ENCODE measurements at places on chromosomes 5 and 9.

DNA sequence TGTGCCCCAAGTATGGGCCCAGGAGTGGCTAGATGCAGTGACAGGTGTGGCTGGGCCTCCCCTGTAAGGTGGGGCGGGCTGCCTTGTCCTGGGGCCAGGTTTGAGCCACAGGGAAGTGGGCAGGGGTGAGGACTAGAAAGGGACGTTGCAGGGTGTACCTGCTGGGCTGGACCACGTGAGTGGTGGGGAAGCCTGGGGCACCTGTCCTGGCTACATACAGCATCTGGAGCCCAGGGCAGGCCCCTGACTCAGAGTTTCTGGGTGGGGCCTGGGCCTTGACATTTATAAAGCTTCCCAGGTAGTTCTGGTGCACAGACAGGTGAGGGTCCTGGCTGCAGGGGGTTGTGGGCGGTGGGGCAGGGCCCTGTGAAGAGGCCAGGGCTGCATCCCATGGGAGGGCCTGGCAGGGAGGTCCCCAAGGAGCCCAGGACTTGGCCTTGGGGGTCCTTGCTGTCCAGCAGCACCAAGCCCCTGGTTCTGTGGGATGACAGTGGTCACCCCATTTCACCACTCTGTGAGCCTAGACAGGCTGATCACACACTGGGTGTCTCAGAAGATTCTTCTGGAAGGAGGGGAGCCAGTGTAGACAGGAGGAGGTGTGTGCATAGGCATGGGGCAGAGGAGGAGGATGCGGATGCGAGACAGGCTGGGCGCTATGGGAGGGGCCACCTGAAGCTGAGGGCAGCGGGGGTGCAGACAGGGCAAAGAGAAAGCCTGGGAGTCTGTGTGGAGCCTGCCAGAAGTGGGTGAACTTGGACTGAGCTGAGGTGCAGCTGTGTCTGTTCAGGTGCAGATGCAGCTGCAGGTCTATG, 94.0 kb downstream of the PHF2 start:
- peak; percentile 27 for DNase-seq

DNA sequence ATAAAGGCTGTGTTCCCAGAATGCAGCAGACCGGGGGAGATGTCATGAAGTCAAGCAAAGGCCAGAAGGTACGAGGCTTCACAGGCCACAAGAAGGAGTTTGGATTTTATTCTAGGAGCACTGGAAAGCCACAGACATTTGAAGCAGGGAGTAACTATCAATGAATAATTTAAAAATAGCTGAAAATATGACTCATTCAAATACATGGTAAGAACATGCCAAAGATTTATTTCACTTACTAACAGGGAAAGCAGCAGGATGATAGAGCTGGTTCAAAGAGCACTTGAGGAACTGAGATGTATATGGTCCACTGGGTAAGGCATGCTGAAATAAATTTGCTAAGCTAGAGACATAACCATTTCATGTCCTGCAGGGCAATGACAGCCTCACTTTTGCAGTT, 53.2 kb downstream of the MSX2 start:
- DNase-seq = no peak

GRCh38 chr5:179765400-179765799, 28.4 kb upstream of the LTC4S start:
- peak; percentile 93 for DNase-seq

DNA sequence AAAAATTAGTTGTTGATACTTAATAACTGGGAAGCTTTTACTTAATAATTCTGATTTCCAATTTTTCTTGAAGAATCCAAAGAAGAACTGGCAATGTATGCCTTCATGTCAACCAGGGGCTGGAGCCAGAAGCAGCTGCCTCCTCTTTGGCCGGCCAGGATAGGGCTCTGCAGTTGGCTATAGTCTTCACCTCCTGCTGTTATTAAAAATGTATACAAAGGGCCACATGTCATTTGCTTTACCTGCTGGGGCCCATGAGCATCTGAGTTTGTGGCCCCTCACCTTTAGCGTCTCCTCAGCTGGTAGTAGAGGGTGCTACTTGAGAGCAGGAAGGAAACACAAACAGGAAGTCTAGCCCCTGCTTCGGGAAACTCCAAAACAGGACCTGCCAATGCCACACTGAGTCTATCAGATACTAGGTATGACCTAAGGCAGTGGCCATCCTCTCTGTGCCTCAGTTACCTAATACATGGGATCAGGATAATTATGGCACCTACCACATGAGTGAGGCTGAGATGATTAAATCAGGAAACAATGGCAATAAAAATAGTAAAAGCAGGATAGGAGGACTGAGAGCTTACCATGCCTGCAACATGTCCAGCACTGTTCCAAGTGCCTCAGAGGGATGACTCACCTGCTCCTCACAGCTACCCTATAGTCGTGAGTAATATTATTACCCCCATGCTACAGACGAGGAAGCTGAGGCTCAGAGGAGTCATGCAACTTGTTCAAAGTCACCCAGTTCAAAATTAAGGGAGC, 21.3 kb downstream of the CCDC69 start:
- peak; percentile 73 for DNase-seq

- DNase-seq = no peak
Observed at GRCh38 chr9:90368928-90369327, 273.7 kb downstream of the DIRAS2 start.

- DNase-seq = no peak
Observed at GRCh38 chr5:44387921-44388320, 1.3 kb downstream of the FGF10 start.

GRCh38 chr5:83891261-83891660, 170.6 kb upstream of the HAPLN1 start:
- DNase-seq = peak; percentile 31

DNA sequence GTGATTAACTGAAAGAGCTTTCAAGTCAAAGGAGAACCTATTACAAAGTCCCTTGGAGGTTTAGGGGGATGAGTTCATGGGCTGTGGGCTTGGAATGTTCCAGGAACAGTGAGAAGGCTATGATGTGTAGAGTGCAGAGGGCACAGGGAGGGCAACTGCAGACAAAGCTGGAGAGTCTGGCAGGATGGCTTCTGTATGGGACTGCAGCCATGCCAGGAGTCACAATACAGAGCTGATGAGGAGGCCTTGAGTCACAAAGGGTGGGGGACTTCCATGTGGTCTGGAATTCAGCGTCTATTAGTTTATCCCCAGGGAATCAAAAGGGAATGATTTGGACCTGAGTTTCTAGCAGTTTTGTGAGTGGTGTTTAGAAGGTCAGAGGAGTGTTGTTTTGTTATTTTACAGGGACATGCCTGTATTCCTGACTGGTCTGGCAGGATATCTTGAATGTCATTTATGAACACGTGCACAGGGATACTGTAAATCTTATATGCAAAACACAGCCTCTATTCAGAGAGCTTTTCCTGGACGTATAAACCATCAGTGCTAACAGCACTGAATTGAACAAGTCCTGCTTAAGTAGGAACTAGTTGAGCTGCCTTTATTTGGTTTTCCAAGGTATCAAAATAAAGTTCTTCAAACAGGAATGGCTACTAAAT, 14.3 kb upstream of the TEK start:
- peak; percentile 78 for DNase-seq

DNA sequence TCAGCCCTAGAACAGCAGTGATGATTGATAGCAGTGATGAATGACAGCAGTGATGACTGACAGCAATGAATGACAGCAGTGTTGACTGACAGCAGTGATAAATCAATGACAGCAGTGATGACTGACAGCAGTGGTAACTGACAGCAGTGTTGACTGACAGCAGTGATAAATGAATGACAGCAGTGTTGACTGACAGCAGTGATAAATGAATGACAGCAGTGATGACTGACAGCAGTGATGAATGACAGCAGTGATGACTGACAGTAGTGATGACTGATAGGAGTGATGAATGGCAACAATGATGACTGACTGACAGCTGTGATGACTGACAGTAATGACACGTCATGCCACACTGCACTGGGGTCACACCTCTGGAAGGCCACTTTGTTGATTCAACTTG, 106.8 kb downstream of the ENTREP1 start:
- DNase-seq = no peak

DNA sequence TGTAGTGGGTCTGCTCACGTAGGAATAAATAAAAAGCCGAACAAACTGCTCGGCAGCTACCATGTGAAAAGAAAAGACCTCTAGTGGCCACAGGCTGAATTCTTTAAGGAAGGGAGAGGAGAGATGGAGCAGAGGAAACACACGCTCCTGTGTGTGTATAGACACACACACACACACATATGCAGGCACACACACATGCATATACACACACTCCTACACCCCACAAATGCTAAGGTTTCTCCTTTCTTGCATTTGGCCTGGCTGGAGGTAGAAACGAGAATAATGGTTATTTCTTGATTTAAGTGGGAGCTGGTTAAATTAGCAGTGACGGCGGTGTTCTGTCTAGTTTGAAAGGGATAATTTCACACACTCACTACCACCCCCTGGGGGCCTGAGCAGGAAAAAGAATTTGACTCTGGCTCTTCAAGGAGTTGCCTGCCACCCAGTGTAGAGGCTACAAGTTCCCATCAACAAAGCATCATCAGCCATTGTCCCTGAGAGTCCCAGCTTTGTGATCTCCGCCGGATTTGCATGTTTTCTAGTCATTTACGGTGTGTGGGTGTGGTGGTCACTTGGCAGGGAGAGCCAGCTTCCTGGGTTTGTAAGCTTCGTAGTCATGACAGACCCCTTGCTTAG, at the start of gene INSYN2B:
Gene INSYN2B, minus strand, starts transcription at position 78 of the 636 bp plus-strand sequence. CDS start 96,597 bp downstream, outside the sequence.
- peak; percentile 94 for DNase-seq

- DNase-seq = no peak
Observed at GRCh38 chr5:88674356-88675167, 208.4 kb downstream of the MEF2C start.

DNA sequence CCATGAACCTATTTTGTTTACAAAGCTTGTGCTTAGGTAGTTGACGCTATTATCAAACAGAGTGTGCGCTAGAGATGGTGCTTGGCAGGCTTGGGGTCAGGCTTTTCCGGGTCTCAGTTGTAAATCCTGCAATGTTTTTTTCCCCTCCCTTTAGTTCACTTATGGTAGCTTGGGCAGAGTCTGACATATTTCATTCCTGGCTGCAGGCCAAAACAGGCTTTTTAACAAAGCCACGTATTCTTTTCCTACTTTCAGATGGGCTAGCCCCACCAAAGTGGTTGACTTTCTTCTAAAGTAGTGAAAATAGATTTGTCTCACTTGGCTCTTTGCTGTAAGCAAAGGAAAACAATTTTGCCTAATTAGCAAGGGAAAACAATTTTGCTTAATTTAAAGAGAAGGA, 58.0 kb upstream of the FBN2 start:
- peak; percentile 37 for DNase-seq

- DNase-seq = peak; percentile 20
Observed at GRCh38 chr9:90960941-90961340, 159.3 kb downstream of the SYK start.

GRCh38 chr9:99748676-99749075, 73.0 kb upstream of the NR4A3 start:
- no peak for DNase-seq

DNA sequence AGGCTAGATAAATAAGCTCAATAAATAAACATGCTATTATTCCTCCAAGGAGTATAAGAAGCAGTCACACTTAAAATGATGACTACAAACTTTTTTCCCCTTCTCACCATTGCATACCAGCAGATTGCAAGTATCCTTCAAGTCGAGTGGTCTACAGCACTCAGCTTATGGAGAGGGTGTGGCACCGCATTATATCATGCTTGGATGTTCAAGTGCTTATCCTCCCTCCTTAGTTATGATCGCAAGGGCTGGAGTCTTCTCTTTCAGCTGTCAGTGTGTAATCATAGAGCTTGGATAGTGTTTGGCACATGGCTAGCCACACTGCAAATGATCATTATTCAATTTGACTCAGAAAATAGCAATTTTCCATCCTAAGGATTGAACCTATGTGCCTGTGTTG, 124.0 kb downstream of the CARTPT start:
- DNase-seq = no peak

DNA sequence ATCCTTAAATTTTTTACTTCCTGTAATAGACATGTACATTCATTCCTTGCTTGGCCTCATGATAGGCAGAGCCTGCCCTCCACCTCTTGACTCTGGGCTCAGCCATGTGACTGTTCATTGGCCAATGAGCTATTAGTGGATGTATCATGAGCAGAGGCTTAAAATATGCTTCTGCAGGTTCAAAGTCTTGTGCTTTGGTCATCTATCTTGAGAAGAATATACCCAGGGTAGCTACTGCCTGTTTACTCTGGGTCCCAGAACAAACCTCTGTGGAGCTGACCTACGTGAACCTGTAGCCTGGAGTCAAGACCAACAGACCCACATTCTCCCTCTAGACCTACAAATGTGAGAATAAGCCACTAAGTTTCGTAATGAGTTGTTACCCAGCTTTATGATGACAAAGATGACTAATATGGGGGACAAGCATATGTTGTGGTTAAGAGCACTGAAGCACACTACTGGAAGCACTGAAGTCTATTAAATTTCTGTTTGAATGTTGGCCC, 244.4 kb downstream of the MAST4 start:
- DNase-seq = no peak

DNA sequence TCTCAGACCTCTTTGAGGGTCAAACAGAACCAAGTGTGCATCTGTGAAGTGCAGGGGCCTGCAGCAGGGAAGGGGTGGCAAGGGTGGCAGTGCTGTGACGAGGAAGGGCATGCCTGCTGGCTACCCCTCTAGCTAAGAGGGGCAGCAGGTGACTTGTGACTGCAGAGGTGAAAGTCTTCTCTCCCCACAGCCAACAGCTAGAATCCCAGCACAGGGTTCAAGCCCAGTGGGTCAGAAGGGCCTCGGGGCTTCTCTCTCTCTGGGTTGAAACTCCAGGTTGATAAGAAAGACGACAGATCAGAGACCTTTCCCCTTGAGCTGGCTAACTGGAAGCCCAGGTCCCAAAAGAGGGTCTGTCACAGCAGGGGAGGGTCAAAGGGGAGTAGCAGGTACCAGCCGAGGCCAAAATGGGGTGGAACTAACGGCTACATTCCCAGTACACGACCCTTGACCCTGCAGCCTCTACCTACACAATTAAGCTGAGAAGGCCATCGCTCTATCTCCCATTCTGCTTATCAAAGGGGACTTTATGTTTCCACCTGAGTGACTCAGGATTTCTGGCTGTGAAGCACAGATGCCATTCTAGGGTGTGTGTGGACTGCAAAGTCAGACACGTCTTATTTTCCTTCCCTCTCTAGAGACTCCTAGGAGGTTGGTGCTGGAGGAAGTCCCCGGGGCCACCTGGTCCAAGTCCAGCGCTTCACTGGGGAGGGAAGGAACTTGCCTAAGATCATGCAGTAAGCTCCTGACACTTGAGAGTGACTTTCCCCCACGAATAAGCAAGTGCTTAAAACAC, 14.6 kb downstream of the ANKS6 start:
- no peak for DNase-seq

- no peak for DNase-seq
Observed at GRCh38 chr5:124570285-124571035, 176.0 kb downstream of the ZNF608 start.

GRCh38 chr5:78751872-78752271, 103.3 kb upstream of the LHFPL2 start:
- no peak for DNase-seq

DNA sequence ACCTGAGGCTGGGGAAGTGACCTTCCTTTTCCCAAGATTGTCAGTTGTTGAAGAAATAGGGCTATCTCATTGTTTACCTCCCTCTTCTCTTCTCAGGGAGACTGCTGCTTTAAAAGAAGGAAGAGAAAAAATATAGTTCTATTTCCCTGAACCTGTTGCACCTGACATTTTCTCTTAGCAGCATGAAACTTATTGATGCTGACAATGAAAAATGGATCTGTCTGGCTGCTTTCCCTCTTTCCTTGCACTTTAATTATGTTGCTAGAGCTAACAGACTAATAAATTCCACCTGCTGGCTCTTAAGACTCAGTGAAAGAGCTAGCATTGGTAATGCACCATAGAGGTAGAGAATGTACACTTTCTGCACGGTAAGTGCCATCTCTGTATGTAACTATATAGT, 6.2 kb upstream of the CKMT2 start:
- DNase-seq = no peak

- DNase-seq = no peak
Observed at GRCh38 chr5:148620696-148621095, 33.6 kb downstream of the HTR4 start.

Data from fibroblast of the aortic adventitia (primary cell).